ENCODE measurements at places on chromosomes 12 and 14.

DNA sequence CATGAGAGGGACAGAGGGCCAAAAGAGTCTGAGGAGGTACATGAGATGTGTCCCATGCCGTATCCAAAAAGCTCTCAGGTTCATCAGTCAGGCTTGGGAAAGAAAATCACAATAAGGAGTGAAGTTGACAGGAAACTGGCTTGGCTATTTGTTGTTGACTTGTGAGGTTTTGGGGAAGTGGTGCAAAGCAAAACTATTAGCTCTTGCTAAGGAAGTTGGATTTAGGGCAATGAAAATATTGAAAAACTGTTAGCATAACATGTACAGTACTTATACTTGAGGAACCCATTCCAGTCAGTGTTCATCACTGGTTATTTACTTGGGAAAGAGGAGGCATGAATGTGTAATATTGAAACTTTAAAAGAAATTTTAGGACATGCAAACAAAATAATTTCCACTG, 145.9 kb downstream of the DUSP6 start:
- peak; percentile 10 for DNase-seq

GRCh38 chr12:126171937-126172559, 1106.8 kb downstream of the AACS start:
- DNase-seq, result no peak

- DNase-seq, result no peak
These were observed 30.7 kb downstream of the CSRP2 start for GRCh38 chr12:76848132-76848531.

GRCh38 chr12:116689979-116690744, 47.7 kb downstream of the SPRING1 start:
- DNase-seq, result no peak

- DNase-seq, result no peak
These were observed 85.7 kb downstream of the BORCS5 start for GRCh38 chr12:12442548-12443071.

Measured in Ammon's horn (tissue), 1 donor.